Lung (tissue), 17 donors: ENCODE measurements at places on chromosomes 5 and 9. TPM values are rescaled to one million over a fixed set of nuclear protein-coding genes. Genes with fewer than 3 reads are reported as not detected.
A peak's percentile ranks its signal among the peaks of the same experiment; 100 is the strongest.

The SLC6A7 gene
- 0.03 TPM for polyA plus RNA-seq

The SLC25A2 gene
- 0.22 TPM for polyA plus RNA-seq

The RC3H2 gene
- 11.9 TPM for polyA plus RNA-seq

The TAF11L5 gene
- not detected for polyA plus RNA-seq

DNA sequence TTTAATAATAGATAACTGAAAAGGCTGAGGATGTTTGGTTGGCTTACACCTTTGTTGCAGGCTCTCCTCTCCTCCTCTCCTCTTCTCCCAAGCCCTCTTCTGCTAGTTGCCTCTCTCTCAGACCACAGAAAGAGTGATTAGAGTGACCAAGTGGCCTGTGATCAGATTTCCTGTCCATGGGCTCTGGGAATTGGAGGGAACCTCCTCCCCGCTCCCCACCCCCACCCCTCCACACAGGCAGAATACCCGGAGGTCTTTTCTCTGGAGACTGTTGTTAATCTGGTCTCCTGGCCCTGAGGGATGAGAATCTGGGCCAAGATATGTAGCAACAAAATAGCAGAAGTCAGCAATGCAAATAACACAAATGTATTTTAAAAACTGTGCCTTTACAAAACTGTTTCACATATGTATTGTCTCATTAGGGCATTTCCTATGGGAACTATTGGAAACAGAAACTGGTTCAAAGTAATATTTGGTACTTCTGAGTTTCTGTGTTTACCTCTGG lies 361.3 kb downstream of the NR2F1-AS1 start:
- no peaks in the 10 kb centered on the region for H3K27me3 ChIP-seq
- peak; percentile 94 for DNase-seq
- H3K4me3 ChIP-seq, result no peak overlapping the region
- H3K27ac ChIP-seq, result no peak overlapping the region

GRCh38 chr9:22119522-22120158 lies 110.5 kb upstream of the CDKN2B start:
- no peaks in the 10 kb centered on the region for H3K36me3 ChIP-seq
- no peaks in the 10 kb centered on the region for H3K27me3 ChIP-seq
- H3K4me1 ChIP-seq, result peaks cover 1% of the 10 kb centered on the region
- no peak overlapping the region for H3K4me3 ChIP-seq
- DNase-seq, result peak; percentile 23

GRCh38 chr9:80893190-80893589 lies 796.2 kb downstream of the TLE1 start:
- DNase-seq, result no peak
- no peaks in the 10 kb centered on the region for H3K4me1 ChIP-seq
- no peaks in the 10 kb centered on the region for H3K36me3 ChIP-seq
- no peak overlapping the region for H3K4me3 ChIP-seq
- H3K27me3 ChIP-seq, result peaks cover 3% of the 10 kb centered on the region

DNA sequence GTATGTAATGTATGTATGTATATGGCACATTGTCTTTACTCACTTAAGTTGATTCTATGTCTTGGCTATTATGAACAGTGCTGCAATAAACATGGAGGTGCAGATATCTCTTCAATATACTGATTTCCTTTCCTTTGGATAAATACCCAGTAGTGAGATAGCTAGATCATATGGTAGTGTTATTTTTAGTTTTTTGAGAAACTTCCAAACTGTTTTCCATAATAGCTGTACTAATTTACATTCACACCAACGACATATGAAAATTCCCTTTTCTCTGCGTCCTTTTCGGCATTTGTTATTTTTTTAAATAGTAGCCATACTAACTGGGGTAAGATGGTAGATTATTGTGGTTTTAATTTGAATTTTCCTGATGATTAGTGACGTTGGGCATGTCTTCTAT lies 445.6 kb downstream of the NFIB start:
- no peaks in the 10 kb centered on the region for H3K4me1 ChIP-seq
- H3K27ac ChIP-seq, result no peak overlapping the region
- no peak for DNase-seq
- H3K27me3 ChIP-seq, result no peaks in the 10 kb centered on the region

- no peak overlapping the region for H3K4me3 ChIP-seq
- no peaks in the 10 kb centered on the region for H3K36me3 ChIP-seq
- no peak for DNase-seq
- H3K4me1 ChIP-seq, result no peaks in the 10 kb centered on the region
- H3K27ac ChIP-seq, result no peak overlapping the region
Observed at GRCh38 chr5:179816401-179816795, 4.3 kb upstream of the SQSTM1 start.

GRCh38 chr9:34627716-34628655 lies 880 bp downstream of the ARID3C start:
- no peak for DNase-seq
- H3K27ac ChIP-seq, result no peak overlapping the region
- H3K4me3 ChIP-seq, result no peak overlapping the region
- H3K27me3 ChIP-seq, result peaks cover 78% of the 10 kb centered on the region
- H3K4me1 ChIP-seq, result peaks cover 8% of the 10 kb centered on the region

GRCh38 chr9:131432050-131432449 lies 38.2 kb downstream of the PRRC2B start:
- peaks cover 12% of the 10 kb centered on the region for H3K4me1 ChIP-seq
- no peaks in the 10 kb centered on the region for H3K27me3 ChIP-seq
- peaks cover 10% of the 10 kb centered on the region for H3K36me3 ChIP-seq
- no peak overlapping the region for H3K4me3 ChIP-seq
- no peak for DNase-seq

DNA sequence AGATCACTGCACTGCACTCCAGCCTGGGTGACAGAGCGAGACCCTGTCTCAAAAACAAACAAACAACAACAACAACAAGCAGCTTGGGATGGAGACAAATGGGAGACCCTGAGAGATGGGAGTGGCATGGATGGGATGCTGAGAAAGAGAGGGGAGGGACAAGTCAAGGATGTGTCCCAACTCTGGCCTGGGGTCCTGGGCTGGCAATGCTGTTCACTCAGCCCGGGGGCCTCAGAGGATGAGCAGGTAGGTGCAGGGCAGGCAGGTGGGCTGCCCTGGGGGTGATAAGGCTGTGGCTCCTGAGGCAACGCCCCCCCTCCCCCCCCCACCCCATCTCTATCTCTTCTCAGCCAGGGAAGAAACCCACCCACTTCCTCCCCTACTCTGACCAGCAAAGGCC lies 123.0 kb downstream of the LHX2 start:
- no peak overlapping the region for H3K4me3 ChIP-seq
- DNase-seq, result no peak
- no peaks in the 10 kb centered on the region for H3K27me3 ChIP-seq
- no peaks in the 10 kb centered on the region for H3K36me3 ChIP-seq

GRCh38 chr9:6330958-6331634 lies 2.9 kb downstream of the TPD52L3 start:
- H3K27me3 ChIP-seq, result no peaks in the 10 kb centered on the region
- H3K36me3 ChIP-seq, result no peaks in the 10 kb centered on the region

DNA sequence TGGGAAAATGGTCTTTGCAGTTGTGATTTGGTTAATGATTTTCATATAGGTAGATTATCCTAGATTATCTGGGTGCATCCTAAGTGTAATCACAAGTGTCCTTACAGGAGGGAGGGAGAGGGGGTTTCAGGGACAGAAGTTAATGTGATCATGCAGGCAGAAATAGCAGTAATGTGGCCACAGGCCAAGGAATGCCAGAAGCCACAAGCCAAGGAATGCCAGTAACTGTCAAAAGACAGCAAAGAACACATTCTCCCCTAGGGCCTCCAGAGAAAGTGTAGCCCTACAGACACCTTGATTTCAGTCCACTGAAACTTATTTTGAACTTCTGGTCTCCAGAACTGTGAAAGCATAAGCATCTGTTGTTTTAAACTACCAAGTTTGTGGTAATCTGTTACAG lies 2074.5 kb downstream of the MAT2B start:
- H3K4me3 ChIP-seq, result no peak overlapping the region
- no peaks in the 10 kb centered on the region for H3K36me3 ChIP-seq
- no peaks in the 10 kb centered on the region for H3K4me1 ChIP-seq
- DNase-seq, result no peak

DNA sequence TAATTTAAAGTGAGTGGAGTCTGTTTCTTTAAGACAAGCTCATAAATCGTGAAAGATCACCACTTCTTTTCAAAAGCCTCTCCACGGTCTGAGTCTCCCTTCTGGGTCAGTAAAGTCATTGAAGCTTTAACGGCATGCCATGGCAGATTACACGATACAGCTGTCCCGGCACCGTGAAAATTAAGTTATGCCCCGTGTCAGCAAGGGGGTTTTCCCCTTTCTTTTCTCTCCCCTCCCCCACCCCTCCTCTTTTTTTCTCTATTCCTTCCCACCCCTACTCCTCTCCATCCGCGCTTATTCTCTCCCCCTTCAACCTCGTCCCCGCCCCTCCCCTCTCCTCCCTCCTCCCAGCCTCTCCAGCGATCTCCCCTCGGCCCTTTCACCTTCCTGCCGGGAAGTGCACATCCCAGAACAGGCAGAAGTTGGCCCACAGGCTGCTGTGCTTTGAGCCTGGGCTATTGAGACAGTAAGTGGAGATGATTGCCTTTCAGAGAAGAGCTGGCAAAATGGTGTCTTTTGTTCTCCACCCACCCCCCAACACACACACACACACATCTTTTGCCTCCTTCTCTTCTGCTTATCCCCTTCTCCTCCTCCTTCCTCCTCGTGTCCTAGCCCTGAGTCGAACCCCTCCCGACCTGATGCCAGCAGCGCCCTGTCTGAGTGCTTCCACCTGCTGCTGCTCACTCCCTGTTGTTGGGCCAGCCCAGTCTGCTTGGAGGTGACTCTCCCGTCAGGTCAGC lies 44.1 kb downstream of the GAS1 start:
- no peaks in the 10 kb centered on the region for H3K36me3 ChIP-seq
- no peaks in the 10 kb centered on the region for H3K4me1 ChIP-seq
- H3K27me3 ChIP-seq, result no peaks in the 10 kb centered on the region
- no peak overlapping the region for H3K27ac ChIP-seq
